Activated T-helper 1 cell treated with anti-CD3 and anti-CD28 coated beads, Interleukin-12 subunit alpha, Interleukin-12 subunit beta, Interleukin-2, Interleukin-4 antibody, amounts not matched to agents 30 ng/mL and 10 ng/mL and 1 ng/mL, durations not matched to agents 14 hours and 24 hours and 36 hours (primary cell): ENCODE measurements at places on chromosomes 11 and 22.

DNA sequence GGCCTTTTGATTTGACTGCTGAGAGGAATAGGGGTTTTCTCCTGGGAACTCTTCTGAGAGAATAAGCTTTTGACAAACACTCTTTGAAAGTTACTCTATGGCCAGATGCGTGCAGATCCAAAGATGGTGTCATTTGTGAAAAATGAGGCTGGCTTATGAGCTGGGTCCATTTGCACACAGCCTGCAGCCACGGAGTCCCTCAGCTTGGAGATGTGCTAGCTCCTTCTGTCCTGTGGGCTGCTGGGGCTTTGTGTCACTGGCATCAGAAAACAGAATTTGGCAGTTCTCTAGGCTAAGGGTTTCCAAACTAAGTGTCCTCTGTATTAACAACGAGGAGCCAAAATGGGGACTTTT, 702.4 kb downstream of the NTM start:
- no peak for DNase-seq

DNA sequence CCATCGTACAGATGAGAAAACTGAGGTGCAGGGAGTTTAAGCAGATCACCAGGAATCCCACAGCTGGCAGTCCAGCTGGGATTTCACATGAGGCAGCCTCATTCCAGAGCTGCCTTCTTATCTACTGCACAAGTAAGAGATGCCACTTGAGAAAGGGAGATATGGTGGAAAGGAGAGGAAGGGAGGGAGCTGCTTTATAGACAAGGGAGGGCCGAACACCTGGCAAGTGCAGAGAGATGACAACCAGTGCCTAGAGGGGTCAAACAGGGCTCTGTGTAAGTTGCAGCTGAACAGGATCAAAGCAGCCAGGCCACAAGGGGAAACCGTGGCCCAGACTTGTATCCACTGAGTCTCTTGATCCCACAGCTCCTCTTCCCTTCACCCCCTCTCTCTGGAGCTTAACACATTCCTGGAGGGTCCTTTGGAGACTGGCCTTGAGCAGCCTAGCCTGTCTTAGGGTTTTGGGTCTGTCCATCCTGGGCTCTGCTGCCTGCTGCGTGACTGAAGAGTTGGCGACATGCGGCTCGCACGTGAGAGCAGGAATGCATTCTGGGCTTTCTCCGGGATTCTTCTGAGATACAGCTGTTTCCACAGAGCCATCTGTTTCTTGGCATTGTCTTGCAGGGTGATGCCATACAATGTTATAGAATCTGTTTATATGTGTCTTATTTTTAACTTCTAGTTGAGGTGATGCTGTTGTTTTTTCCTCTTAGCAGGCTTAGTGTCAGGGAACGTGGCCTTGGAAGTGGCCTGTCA, 268.5 kb upstream of the SYN3 start:
- DNase-seq, result no peak

DNA sequence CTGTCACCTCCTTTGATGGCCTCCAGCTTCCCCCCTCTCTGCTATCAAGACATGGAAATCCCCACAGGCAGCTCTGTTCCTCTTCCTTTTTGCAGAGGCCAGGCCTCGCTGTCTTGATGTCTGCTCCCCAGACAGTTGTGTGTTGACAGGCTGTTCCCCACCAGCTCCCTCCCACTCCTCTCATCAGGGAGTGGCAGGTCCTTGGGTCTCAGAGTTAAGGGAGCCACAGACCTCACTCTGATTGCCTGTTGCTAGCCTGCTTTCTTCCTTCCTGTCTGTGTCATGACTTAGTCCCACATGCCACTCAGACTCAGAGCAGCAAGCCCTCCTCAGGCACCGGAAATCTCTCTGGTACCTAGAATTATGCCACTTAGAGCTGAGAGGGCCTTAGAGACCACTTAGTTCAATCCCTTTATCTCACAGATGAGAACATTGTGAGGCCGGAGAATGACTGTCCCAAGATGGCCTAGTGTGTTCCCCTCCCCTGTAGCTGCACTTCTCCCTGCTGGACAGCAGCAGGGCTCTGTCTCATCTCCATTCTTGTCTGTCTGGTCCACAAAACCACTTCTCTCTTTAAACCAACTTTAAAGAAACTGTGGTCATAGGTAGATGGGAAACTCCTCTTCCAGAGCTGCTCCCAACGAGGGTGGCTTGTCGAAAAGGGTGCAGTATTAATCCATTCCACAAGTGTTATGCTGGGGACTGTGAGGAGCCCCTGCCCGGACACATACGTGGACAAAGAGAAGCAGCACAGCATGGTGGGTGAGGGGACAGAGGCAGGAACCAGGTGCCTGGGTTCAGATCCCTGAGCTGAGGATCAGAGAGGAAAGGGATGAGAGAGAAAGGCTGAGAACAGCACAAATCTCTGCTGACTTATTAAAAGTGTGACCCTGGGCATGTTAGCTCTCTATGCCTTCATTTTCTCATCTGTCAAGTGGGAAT, 4.2 kb downstream of the AMPD3 start:
- DNase-seq, result peak; percentile 61

GRCh38 chr11:70367071-70367470, 31.3 kb upstream of the CTTN start:
- DNase-seq, result no peak

DNA sequence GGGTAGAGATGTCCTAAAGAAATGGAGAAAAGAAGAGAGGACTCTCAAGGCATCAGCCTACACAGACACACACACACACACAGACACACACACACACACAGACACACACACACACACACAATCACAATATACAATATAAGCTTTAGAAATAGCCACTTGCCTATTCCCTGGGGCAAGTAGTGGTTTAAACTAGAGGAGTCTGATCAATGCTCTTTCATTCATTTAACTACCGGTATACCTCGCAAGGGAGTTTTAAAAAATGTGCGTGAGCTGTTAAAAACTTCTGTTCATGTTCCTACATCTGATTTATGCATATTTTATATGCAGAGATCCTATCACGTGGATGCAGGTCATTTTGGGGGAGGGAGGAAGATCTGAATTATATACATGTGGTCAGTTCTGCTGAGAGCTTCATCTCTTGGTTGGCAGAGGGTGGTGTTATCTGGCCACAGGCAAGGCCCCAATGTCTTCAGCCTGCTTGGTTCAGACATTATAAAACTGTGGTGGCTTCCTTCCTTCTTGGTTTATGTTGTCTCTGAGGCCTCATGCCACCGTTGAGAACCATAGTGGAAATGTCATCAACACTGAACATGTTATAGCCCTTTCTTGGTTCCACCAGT, 56.6 kb downstream of the SYT13 start:
- no peak for DNase-seq

- DNase-seq, result no peak
Measured at GRCh38 chr22:39405346-39406085, 5.9 kb downstream of the TAB1 start.

DNA sequence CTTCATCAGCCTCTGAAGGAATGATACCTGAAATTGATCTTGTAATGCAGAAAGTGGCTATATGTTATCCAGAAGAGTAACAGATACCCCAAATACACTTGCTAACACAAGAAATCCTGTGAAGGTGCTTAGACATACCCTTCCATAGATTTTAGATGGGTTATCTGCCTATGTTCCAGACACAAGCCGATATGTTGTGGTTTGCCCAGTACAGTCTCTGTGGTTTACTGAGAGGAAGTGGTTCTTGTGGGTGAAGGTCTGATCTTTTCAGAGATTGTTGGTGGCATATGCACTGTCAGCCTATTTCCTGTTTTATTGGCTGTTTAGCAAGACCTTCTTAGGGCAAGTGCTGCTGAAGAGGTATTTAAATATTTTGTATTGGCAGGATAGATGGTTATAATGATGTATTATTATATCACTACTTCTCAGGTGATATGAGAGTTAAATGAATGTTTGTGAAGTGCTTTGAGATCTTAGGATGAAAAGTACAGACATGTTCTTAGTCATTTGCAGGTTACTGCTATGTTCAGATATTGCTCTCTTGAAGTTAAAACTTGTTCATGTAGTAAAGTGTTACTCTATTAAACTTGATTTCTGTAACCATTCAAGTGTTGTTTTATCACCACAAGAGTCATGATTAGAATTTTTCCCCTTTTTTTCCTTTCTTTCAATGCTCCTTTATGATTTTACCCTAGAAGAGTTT, 8.2 kb downstream of the ARHGEF12 start:
- peak; percentile 71 for DNase-seq

GRCh38 chr11:75565221-75565814, 3.3 kb downstream of the SERPINH1 start:
- no peak for DNase-seq

- DNase-seq, result no peak
Measured at GRCh38 chr11:100586361-100587101, 100.6 kb upstream of the ARHGAP42 start.

DNA sequence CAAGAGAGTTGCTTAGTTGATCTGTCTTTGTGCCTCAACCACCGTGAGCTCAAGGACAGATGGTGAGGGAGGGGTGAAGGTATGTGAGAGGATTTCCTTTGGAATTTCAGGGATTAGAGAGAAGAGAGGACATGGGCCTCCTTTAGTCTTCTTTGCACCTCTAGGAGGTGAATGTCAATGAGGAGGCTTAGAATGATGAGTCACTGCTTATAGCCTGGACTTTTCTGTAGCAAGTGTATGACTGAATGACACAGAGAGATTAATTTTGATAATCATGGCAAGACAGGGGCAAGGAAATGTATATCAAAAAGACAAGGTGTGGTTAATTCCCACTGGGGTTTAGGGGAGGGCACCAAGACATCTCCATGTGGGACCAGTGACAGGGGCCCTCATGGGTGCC, 947.3 kb upstream of the TENM4 start:
- DNase-seq, result no peak

DNA sequence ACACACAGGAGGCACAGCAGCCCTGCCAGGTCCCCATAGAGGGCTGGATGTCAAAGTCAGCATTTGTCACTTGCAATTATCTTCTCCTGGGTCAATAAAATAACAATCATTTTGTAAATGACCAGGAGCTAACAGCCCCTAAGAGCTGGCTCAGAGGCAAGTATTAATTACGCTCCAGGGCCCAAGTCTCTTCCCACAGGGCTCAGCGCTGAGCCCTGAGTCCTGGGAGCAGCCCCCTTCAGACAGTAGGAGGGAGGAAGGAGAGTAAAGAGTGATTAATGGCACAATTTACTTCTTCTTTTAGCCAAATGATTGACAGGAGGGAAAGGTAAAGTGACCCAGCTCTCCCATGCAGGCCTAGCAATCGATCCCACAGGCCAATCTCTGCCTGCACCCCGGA, 99.0 kb upstream of the DRD2 start:
- no peak for DNase-seq

DNA sequence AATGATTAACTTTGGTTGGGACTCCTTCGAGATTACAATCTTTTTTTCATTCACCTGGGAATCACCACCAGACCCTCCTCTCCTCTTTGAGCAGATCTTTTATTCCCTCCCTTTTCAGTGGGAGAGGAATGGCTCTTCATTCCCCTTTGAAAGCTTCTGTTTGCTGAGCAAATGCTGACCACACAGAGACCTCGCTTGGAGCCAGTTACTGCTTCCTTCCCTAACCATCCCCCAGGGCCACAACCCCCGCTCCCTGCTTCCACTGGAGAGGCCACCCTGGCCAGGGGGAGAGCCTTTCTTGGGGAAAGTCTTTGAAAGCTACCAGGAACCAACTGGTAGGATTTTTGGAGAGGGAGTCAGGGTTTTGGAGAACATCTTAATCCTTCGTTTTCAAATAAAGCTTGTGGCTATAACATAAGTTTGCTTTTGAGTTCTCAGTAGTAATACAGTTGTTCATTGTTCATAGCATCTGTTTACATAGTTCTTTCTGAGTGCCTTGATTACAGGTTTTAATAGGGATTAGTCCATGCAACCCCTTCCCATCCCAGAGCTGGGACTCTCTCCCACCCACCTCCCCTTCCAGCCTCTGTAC, 138.4 kb downstream of the DBX1 start:
- DNase-seq, result no peak
